ENCODE measurements at places on chromosomes 3 and 15.

- no peak for DNase-seq
Measured at GRCh38 chr15:34246276-34246976, 21.6 kb downstream of the EMC4 start.

- DNase-seq = no peak
Measured at GRCh38 chr3:15815696-15816095, 17.9 kb upstream of the ANKRD28 start.

DNA sequence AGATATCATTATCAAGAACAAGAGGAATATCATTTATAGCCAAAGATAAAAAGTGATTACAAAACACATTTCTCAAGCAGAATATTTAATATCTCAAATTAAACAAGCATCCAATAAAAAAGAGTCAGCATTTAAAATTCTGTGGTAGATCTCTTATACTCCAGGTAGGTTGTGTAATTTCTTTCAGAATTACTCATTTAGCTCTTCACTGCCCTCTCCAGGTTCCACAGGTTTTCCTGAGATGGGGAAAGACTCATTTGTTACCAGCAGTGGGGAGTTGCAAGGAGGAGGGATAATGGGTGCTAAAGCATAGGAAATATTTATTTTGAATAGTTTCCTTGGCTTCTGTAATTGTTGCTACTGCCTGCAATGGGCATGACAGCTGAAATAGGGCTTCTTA is 83.1 kb upstream of the RASGRP1 start:
- DNase-seq = no peak

GRCh38 chr3:168693870-168694269 is 598.1 kb upstream of the GOLIM4 start:
- no peak for DNase-seq

GRCh38 chr3:34862456-34862855 is 776.9 kb upstream of the ARPP21 start:
- DNase-seq = no peak

- DNase-seq = no peak
Measured at GRCh38 chr3:72999951-73000350, 3.3 kb downstream of the PPP4R2 start.

DNA sequence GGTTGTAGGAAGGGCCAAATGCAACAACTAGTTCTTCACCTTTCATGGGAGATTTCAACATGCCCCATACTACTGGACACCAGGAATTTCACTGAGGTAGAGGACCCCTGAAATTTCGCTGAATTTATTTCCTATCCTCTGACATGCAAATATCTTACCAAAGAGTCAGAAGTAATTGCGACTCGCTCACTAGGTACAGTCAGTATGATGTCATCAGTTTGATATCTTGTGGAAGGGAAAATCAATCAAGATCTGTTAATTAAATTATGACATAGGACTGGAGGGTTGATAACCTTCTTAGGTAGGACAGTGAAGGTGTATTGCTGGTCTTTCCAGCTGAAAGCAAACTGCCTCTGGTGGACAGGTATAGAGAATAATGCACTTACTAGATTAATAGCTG is 74.9 kb upstream of the TNIK start:
- DNase-seq = no peak

DNA sequence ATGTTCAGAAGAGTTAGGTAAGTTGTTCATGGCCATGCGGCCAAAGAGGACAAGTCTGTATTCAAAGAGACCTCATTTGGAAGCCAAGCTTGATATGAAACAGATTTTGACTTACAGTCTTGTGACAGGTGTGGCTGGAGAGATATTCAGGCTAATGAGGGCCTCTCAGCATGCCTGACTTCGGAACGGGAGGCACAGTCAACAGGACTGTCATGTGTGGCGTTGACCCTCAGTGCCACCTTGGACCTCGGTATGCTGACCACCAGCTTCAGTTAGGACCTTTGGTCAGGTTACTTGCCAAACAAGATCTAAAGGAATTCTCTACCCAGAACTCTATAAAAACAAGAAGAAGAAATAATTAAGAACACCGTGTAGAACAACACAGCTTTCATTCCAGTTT is 124.1 kb downstream of the CHST2 start:
- DNase-seq = no peak

- DNase-seq = no peak
Measured at GRCh38 chr3:11096266-11097139, 57.8 kb upstream of the HRH1 start.

DNA sequence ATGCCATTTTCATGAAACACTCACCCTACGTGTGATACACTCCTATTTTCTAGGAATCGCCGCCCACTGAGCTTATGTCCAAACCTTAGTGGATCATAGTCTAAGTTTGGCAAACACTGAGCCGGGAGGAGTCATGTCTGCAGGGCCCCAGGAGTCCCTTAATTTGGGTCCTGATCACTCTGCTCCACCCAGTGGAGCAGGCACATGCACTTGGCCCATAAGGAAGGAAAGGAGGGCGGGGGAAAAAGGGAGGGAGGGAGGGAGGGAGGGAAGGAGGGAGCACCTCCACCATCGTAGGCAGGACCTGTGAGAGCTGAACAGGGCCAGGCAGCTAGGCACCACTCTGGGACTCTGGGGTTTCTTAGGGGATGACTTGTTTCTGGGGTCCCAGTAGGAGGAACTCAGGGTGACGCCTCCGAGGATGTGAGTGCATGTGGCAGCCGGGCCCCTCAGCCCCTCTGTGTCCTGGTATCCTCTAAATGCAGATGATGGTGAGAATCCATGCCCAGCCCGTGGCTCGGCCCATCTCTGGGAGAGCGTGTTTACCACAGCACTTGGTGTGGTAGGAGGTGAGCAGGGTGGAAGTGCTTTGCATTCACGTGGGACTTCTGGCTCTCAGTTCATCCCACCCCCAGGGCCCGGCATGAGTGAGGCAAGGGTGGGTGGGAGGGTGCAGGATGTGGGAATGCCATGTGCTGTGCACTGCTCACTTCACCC is 109.4 kb downstream of the KLF13 start:
- DNase-seq = no peak

DNA sequence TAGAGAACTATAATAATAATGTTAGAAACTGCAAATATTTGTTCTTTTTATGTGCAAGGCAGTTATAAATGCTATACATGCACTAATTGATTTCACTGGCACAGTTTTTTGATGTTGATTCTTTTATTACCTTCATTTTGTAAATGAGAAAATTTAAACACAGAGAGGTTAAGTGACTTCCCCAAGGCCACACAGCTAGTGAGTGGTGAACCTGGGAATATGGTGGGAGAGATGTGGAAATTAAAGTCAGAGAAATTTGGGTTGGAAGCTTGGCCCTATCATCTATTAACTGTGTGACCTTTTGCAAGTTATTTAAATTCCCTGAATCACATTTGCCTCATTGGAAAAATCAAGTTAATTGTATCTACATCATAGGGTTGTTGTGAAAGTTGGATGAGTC is 39.6 kb upstream of the AKAP13 start:
- no peak for DNase-seq

GRCh38 chr3:120429921-120430361 is 20.9 kb downstream of the FSTL1 start:
- no peak for DNase-seq
